Stimulated activated CD4-positive, alpha-beta T cell treated with anti-CD3 and anti-CD28 coated beads, Interleukin-4, amount 100 ng/mL, for 1 hour (primary cell): ENCODE measurements at places on chromosomes 1 and 21.

DNA sequence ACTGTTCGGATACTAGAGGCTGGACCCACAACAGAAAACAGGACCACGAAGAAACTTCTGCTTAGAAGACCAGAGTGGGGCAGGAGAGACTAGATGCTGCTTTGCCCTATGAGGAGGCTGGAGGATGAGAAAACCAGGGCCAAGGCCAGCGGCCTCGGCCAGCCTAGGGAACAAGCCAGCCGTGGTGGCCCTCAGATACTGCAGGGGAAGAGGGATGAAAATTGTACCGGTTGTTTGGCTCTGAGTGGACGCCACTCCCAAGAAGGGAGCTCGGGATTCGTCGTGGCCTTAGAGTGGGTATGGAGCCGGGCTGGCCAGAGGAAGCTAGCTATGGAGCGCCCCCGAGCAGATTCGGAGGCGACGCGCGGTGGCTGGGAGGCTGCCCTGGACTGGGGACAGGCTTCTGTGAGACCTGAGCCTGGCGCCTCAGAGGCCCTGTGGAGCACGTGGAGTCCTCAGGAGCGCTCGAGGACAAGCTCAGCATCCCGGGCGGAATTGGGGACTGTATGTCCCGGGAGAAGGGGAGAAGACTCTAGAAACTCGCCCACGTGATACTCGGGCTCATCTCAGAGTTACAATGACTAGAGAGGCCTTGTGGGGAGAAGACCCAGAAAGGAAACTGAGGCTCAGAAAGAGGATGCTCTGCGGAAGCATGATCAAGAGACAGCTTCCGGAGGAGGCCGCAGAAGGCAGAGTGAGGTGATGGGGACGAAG lies 2.8 kb downstream of the PRRX1 start:
- DNase-seq: no peak

DNA sequence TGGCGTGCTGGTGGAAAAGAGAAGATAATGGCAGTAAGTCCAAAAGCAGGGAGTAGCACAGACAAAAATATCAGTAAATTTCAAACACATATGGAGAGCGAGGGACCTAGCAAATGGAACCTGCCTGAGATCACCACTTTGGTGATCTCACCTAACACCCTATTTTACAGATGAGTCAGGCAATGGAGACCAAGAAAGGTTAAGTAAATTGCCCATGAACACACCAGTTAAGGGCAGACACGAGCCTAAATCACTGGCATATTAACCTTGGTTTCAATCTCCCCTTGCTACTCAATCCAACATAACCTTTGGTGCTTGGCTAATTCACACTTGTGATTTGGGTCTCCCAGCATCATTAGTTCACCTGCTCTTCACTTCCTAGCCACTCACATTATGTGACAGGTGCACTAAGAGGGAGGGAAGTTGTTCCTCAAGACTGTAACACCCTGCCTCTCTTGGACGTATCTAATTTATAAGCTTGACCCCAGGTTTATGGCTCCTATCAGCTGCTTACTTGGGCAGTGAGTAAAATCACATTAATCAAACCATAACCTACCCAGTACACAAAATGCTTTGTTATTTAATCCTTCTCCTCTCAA lies 11.5 kb downstream of the ZNF697 start:
- DNase-seq: no peak

DNA sequence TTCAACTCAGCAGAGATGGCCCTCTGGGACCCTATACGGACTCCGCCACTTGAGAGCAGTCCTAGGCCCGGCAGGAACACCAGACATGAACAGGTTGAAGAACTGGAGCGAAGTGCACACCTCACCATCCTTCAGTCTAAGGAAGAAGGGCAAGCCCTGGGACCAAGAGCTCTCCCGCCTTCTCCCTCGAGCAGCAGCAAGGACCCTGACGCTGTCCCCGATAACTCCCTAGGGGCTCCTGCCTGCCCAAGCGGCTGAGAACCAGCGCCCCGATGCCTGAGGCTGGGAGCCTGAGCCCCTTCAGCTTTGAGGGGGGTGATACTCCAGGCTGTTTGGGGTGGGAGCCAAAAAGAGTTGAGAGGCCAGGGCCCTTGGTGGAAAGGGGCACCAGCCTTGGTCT lies 10.2 kb downstream of the TMEM81 start:
- DNase-seq: no peak

GRCh38 chr1:29954591-29954990 lies 718.3 kb downstream of the PTPRU start:
- no peak for DNase-seq

- DNase-seq: peak; percentile 41
Observed at GRCh38 chr1:23422241-23422877, 2.2 kb downstream of the TCEA3 start.
